ENCODE measurements at places on chromosomes 1 and 21. TPM values are rescaled to one million over a fixed set of nuclear protein-coding genes. Genes with fewer than 3 reads are reported as not detected.

DNA sequence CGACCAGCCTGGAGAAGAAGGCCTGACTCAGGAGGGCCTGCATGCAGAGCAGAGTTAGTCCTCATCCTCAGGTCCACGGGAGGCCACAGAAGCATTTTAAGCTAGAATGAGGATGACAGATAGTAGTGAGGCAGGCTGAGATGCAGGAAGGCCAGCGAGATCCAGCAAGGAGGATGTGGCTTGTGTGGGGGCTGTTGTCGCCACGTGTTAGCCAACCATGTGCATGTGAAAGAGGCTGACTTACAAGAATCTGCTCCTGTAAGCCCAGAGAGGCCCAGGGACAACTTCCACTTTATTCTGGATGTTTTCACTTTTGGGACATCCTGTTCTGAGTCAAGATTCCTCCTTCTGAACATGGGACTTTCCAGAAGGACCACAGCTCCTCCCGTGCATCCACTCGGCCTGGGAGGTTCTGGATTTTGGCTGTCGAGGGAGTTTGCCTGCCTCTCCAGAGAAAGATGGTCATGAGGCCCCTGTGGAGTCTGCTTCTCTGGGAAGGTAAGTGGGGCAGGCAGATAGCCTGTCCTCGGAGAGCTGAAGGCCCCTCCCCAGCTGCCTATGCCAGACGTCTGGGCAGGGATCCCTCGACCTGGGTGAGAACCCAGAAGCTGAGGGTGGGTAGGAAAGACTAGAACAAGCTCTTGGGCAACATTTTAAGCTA is at the start of gene SLAMF8:
Gene SLAMF8, plus strand, starts transcription at position 433 of the 661 bp plus-strand sequence. Its CDS starts 26 bp downstream, at position 459.
- no peak for DNase-seq

DNA sequence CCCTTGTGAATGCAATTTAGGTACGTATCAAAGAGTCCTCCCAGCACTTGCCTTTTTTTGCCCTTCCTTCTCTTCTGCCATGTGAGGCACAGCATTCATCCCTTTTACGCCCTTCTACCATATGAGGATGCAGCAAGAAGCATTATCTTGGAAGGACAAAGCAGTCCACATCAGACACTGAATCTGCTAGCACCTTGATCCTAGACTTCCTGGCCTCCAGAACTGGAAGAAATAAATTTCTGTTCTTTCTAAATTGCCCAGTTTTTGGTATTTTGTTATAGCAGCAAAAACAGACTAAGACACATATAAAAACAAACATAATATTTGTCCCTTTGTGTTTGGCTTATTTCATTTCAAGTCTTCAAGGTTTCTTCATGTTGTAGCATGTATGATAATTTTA is 20.1 kb downstream of the EPS15 start:
- no peak for DNase-seq

The NDC1 gene
- total RNA-seq: 17.5 TPM

The SMIM1 gene
- 1.2 TPM for total RNA-seq

The SLC2A5 gene
- total RNA-seq: 0.61 TPM

The FAM163A gene
- not detected for total RNA-seq

The CLCA4 gene
- total RNA-seq: not detected

The IL19 gene
- not detected for total RNA-seq

GRCh38 chr1:206703661-206704060 is 19.0 kb downstream of the MAPKAPK2 start:
- no peak for DNase-seq

The WNT4 gene
- not detected for total RNA-seq

The SMPDL3B gene
- 2.6 TPM for total RNA-seq

Measured in MCF 10A (cell line).